ENCODE measurements at places on chromosomes 4 and X.

GRCh38 chrX:153643431-153644351, 3.3 kb upstream of the DUSP9 start:
- no peak for DNase-seq

- DNase-seq = no peak
Measured at GRCh38 chrX:40908857-40909475, 173.6 kb upstream of the MED14 start.

GRCh38 chr4:110533940-110534339, 58.0 kb downstream of the ENPEP start:
- no peak for DNase-seq

- DNase-seq = no peak
Measured at GRCh38 chr4:7971881-7972500, 32.3 kb upstream of the AFAP1 start.

DNA sequence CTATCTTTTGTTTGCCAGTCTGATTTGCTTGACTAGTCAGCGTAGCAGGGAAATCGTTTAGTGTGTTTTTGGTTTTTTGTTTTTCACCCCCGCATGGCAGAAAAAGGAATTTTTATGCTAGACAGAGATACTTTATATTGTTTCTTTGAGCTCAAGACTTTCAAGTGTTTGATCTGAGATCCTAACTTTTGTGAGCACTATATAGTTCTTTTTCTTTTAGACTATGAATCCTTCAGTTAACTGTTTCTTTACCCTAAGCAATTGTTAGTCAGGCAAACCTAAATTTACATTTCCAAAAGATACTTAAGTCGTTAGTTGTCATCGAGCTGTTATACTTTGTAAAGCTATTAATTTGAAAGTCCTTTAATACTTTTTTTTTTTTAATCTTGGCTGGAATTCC, 73.3 kb downstream of the RAP1GDS1 start:
- no peak for DNase-seq

GRCh38 chr4:84237008-84237407, 262.1 kb downstream of the NKX6-1 start:
- no peak for DNase-seq
